ENCODE measurements at places on chromosomes 3 and 15. TPM values are rescaled to one million over a fixed set of nuclear protein-coding genes. Genes with fewer than 3 reads are reported as not detected.

- H3K4me3 ChIP-seq: peak overlapping the region; percentile 82
- no peak for DNase-seq
- H3K27me3 ChIP-seq: peaks cover 24% of the 10 kb centered on the region
- peaks cover 8% of the 10 kb centered on the region for H3K4me1 ChIP-seq
- no peak overlapping the region for H3K27ac ChIP-seq
Observed at GRCh38 chr15:70852501-70853317, 1.2 kb downstream of the LARP6 start.

NR1I2 gene
- total RNA-seq: 2.8 TPM

HRG gene
- 0.11 TPM for total RNA-seq

DNA sequence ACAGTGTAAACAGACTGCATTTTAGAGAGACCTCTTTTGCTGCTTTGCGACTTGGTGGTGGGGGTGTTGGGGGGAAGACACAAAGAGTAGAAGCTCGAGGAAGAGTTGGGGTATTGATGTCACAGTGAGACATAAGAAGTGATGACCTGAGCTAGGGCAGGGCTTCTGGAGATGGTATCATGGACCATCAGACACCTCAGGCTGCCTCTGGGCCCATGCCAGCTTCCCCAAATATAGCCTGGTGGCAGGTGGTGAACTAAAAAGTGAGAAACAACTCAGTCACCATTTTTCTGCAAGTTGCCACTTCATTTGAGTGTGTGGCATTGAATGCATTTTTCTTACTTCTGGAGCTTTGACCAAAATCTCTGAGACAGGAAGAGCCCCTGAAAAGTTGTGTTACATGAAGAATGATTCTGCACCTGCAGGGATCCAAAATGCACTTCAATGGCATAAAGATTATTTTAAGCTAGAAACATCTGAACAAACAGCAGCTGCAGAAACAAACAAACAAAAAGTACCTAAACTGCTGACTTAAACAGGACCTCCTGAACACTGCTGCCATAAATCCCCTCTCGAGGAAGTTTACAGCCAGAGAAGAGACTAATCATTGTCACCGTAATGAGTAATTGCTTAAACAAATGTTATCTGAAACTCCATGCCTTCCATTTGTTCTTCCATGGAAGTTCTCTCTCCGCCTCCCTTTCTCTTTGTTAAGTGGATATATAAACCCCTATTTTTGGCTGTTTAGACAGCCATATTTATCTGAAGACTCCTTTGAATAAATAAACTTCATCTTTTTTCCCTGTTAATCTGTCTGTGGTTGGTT is 15.2 kb upstream of the XIRP1 start:
- no peak for DNase-seq
- no peak overlapping the region for H3K4me3 ChIP-seq
- no peaks in the 10 kb centered on the region for H3K36me3 ChIP-seq
- 0 out of 2 replicates have a peak overlapping the region, but pooled peaks have one; percentile 13 for H3K27ac ChIP-seq
- no peaks in the 10 kb centered on the region for H3K27me3 ChIP-seq

DNA sequence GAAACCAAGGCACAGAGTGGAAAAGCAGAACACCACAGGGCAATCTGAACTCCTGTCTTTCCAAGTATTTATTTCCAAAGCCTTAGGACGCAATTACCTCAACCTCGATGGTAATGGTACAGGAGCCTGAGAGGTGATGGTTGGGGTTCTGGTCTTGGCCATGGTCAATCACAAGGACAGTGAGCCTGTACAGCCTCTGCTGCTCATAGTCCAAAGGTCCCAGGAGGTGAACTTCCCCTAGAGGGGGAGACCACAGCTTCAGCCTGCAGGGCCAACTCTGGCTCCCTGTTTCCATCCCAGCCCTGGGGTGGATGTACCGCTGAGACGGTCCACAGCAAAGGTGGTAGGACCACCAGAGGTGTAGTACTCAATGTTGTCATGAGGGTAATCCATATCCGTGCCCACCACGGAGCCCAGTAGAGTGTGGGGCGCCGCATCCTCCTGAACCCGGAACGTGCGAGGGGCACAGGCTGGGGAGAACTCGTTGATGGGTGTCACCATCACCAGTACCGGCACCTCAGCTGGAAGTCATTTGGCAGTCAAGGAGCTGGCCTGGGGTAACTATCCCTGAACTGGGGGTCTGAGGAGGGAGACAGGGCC is 6.1 kb downstream of the CDHR4 start:
- peaks cover 11% of the 10 kb centered on the region for H3K27me3 ChIP-seq
- no peak for DNase-seq
- no peak overlapping the region for H3K27ac ChIP-seq
- H3K36me3 ChIP-seq: no peaks in the 10 kb centered on the region
- H3K4me1 ChIP-seq: peaks cover 3% of the 10 kb centered on the region

DNA sequence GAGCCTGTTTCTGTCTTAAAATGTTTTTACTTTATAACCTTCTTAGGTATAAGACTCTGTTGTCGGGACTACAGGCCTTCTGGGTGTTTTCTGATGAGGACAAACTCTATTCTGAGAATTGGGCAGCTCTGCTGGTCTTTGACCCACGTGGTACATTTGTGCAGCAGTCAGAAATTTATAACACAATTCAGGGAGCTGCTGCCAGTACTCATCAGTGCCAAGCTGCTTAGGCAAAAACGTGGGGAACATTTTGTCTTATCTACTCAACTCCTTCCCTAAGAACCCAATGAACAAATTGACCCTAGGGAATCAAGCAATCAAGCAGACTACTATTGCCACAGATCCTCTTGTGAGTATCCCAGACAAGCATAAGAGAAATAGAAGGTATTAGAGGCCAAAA is 180.7 kb upstream of the PDZRN3 start:
- H3K36me3 ChIP-seq: no peaks in the 10 kb centered on the region
- no peak for DNase-seq
- no peak overlapping the region for H3K4me3 ChIP-seq
- H3K27ac ChIP-seq: no peak overlapping the region
- no peaks in the 10 kb centered on the region for H3K27me3 ChIP-seq

PLSCR1 gene
- 48.1 TPM for total RNA-seq

DNA sequence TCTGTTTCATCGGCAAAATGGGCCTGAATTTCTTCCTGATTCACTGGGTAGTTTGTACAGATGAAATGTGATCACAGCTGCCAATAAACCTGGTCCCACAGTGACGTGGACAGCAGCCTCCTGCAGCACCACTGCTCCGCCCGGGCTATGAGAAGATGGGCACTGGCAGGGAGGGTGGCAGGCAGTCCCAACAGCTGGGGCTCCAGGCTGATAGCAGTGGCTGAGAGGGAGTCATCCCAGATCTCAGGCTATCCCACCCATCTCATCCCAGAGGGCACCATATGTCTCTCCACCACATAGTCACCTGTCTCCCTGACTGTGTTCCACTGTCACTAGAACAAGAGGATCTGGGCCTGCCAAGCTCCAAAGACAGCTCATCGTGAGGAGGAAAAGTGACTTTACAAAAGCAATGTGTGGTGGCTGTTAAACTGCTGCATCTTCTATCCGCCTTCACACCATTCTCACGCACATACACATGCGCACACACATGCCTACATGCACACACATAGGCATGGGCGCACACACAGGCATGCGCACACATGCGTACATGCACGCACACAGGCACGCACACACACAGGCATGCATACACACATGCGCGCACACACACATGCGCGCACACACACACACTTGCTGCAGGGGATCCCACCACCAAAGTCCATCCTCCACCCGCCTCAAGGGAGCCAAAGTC is 46.2 kb downstream of the RGMA start:
- H3K4me1 ChIP-seq: peaks cover 10% of the 10 kb centered on the region
- H3K4me3 ChIP-seq: no peak overlapping the region
- H3K27ac ChIP-seq: peak overlapping the region; percentile 92
- no peak for DNase-seq
- peaks cover 40% of the 10 kb centered on the region for H3K36me3 ChIP-seq
- H3K27me3 ChIP-seq: no peaks in the 10 kb centered on the region

DNA sequence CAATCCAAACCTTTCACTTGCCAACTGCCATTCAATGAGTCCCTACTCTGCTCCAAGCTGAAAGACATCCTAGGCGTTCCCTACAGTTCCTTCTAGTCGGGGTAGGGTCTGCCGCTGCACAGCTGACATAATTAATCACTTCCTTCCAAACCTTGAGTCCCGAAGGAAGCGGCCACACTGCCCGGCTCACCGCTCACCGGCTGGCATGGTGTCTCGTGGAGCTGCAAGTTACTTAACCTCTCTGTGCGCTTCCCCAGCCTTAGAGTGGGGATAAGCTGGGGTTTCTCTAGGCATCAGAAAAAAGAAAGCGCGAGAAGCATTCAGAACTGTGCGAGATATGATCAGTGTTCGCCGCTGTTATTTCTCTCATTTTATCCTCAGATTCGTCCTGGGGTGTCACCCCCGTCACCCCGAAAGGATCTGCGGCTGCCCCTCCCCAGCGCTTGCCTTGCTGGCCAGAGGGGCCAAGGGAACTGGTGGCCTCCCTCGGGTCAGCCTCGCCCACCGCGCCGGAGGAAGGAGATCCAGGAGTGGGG is 748 bp downstream of the MRPS25 start:
- DNase-seq: no peak
- peak overlapping the region; percentile 82 for H3K27ac ChIP-seq

DNA sequence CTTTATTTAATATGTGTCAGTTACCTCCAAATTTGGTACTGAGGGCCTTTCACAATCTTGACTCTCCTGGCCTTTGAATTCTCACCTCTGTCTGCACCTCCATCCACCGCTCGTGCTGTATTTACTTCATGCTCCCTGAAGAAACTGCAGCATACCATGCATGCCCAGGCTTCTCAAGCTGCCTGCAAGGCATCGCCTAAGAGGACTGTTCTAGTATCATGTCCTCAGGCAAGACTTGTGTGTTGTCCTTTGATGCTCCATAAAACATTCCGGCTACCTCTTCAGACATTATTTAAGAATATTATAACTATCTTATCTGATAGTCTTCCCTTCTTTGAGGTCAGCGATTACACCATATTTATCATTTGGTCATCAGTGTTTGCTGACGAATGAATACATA is 682.5 kb downstream of the NR2F2 start:
- 0 out of 2 replicates have a peak, but pooled peaks cover 3% of the 10 kb centered on the region for H3K36me3 ChIP-seq
- H3K4me1 ChIP-seq: peaks cover 20% of the 10 kb centered on the region
- peaks cover 38% of the 10 kb centered on the region for H3K27me3 ChIP-seq
- no peak overlapping the region for H3K27ac ChIP-seq
- H3K4me3 ChIP-seq: no peak overlapping the region

ADAMTS17 gene
- total RNA-seq: 1.8 TPM

GRCh38 chr3:127263586-127264231 is 24.1 kb downstream of the PRR20G start:
- no peak overlapping the region for H3K4me3 ChIP-seq
- no peaks in the 10 kb centered on the region for H3K4me1 ChIP-seq
- no peak overlapping the region for H3K27ac ChIP-seq
- DNase-seq: no peak
- peaks cover 4% of the 10 kb centered on the region for H3K36me3 ChIP-seq

DNA sequence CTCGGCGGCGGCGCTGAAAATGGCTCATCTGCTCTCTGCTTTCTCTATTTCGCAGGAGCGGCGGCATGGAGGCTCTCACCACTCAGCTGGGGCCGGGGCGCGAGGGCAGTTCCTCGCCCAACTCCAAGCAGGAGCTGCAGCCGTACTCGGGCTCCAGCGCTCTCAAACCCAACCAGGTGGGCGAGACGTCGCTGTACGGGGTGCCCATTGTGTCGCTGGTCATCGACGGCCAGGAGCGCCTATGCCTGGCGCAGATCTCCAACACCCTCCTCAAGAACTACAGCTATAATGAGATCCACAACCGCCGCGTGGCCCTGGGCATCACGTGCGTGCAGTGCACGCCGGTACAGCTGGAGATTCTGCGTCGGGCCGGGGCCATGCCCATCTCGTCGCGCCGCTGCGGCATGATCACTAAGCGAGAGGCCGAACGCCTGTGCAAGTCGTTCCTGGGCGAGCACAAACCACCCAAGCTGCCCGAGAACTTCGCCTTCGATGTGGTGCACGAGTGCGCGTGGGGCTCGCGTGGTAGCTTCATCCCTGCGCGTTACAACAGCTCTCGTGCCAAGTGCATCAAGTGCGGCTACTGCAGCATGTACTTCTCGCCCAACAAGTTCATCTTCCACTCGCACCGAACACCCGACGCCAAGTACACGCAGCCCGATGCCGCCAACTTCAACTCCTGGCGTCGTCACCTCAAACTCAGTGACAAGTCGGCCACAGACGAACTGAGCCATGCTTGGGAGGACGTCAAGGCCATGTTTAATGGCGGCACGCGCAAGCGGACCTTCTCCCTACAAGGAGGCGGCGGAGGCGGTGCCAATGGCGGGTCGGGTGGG is 790 bp downstream of the SKOR1 start:
- H3K27ac ChIP-seq: no peak overlapping the region
- H3K27me3 ChIP-seq: peaks cover 94% of the 10 kb centered on the region
- peaks cover 63% of the 10 kb centered on the region for H3K4me1 ChIP-seq
- peak overlapping the region; percentile 57 for H3K4me3 ChIP-seq
- no peaks in the 10 kb centered on the region for H3K36me3 ChIP-seq

Data from WTC11 (cell line).